Type B pancreatic cell (in vitro differentiated cells): ENCODE measurements at places on chromosomes 5 and 9.

- peaks cover 13% of the 10 kb centered on the region for H3K4me1 ChIP-seq
- no peak overlapping the region for H3K4me3 ChIP-seq
- H3K36me3 ChIP-seq: no peaks in the 10 kb centered on the region
- no peak for DNase-seq
- no peak overlapping the region for H3K27ac ChIP-seq
- H3K27me3 ChIP-seq: peaks cover 3% of the 10 kb centered on the region
These were observed 134.4 kb downstream of the PTTG1 start for GRCh38 chr5:160555971-160556631.

- H3K4me1 ChIP-seq: peaks cover 20% of the 10 kb centered on the region
- H3K36me3 ChIP-seq: no peaks in the 10 kb centered on the region
- H3K27me3 ChIP-seq: no peaks in the 10 kb centered on the region
- DNase-seq: no peak
- peak overlapping the region; percentile 83 for H3K4me3 ChIP-seq
- H3K27ac ChIP-seq: peak overlapping the region; percentile 79
These were observed 27.4 kb downstream of the PCDH1 start for GRCh38 chr5:141850786-141851185.

DNA sequence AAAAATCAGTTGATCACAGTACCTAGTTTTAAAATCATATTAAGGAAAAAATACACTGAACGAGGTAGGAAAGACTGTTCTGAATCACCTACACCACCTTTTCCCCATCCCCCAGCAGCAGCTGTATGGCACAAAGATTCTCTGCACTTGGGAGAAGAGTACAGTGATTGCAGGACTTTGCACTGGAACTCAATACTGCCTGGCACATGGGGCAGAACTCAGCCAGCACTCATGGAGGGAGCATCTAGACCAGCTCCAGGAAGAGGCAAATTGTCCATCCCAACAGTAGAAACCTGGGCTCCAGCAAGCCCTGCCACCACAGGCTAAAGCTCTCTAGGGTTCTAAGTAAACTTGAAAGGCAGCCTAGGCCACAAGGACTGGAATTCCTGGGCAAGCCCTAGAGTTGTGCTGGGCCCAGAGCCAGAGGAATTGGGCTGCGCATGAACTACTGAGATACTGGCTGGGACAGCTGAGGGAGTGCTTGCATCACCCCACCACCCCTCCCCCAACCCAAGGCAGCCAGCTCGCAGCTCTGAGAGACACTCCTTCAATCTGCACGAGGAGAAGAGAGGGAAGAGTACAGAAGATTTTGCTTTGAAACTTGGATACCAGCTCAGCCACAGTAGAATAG is 654.4 kb upstream of the CDH6 start:
- H3K27me3 ChIP-seq: no peaks in the 10 kb centered on the region
- no peaks in the 10 kb centered on the region for H3K4me1 ChIP-seq
- no peak overlapping the region for H3K4me3 ChIP-seq
- H3K27ac ChIP-seq: no peak overlapping the region
- no peak for DNase-seq
- no peaks in the 10 kb centered on the region for H3K36me3 ChIP-seq

- no peak overlapping the region for H3K4me3 ChIP-seq
- peaks cover 4% of the 10 kb centered on the region for H3K27me3 ChIP-seq
- peaks cover 13% of the 10 kb centered on the region for H3K4me1 ChIP-seq
These were observed 4.9 kb downstream of the RNF183 start for GRCh38 chr9:113298311-113298710.

- H3K27ac ChIP-seq: peak overlapping the region; percentile 87
- peaks cover 12% of the 10 kb centered on the region for H3K4me1 ChIP-seq
- no peak for DNase-seq
These were observed 8.2 kb downstream of the TMEM268 start for GRCh38 chr9:114619191-114619761.

GRCh38 chr5:102561894-102562760 is 63.3 kb upstream of the SLCO6A1 start:
- H3K4me3 ChIP-seq: no peak overlapping the region
- no peaks in the 10 kb centered on the region for H3K27me3 ChIP-seq
- H3K27ac ChIP-seq: no peak overlapping the region
- no peaks in the 10 kb centered on the region for H3K4me1 ChIP-seq
- no peak for DNase-seq

DNA sequence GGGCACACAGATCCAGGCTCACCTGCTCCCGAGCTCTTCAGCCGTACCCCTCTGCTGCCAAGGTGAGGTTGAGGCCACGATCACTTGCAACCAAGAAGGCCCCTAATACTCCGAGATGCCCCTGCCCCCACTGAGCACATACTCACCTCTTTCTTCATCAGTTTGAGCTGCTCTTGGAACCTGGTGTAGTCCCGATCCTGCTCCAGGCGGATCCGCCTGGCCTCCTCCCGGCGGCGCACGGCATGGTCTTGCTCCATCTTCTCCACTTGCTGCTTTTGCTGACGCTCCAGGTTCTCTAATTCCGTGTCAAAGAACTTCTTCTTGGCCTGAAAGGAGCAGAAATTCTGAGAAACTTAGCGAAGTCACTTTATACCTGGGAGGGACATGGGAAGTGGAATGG is 75.7 kb upstream of the FBXW11 start:
- peaks cover 16% of the 10 kb centered on the region for H3K4me1 ChIP-seq
- no peak overlapping the region for H3K4me3 ChIP-seq
- peaks cover 6% of the 10 kb centered on the region for H3K36me3 ChIP-seq
- no peaks in the 10 kb centered on the region for H3K27me3 ChIP-seq
